ENCODE measurements at places on chromosomes 12 and 14. TPM values are rescaled to one million over a fixed set of nuclear protein-coding genes. Genes with fewer than 3 reads are reported as not detected.

Gene RIC8B
- 10.5 TPM for polyA plus RNA-seq

Gene LRP6
- 15.4 TPM for polyA plus RNA-seq

Gene MANSC4
- not detected for polyA plus RNA-seq

Gene KRT6C
- not detected for polyA plus RNA-seq

Gene AP4S1
- 7.2 TPM for polyA plus RNA-seq

All from urinary bladder (tissue), 4 donors.